ENCODE measurements at places on chromosomes 12 and 14. TPM values are rescaled to one million over a fixed set of nuclear protein-coding genes. Genes with fewer than 3 reads are reported as not detected.

The KRT8 gene
- total RNA-seq = not detected

The KRT71 gene
- total RNA-seq = not detected

The CPNE6 gene
- 0.14 TPM for total RNA-seq

The NR1H4 gene
- not detected for total RNA-seq

The TMEM30B gene
- total RNA-seq = 1.4 TPM

The KLHL33 gene
- total RNA-seq = 3.6 TPM

The RNASE1 gene
- 2.8 TPM for total RNA-seq

The RASAL1 gene
- total RNA-seq = 2.3 TPM

The ADAMTS20 gene
- total RNA-seq = not detected

The DPY19L2 gene
- total RNA-seq = 8.7 TPM

The SLC2A14 gene
- total RNA-seq = 0.11 TPM

The PPFIA2 gene
- not detected for total RNA-seq

The KRT79 gene
- not detected for total RNA-seq

The RNASE3 gene
- not detected for total RNA-seq

Data from activated naive CD8-positive, alpha-beta T cell treated with anti-CD3 and anti-CD28 coated beads, Interleukin-2, amount 10 ng/mL, durations not matched to agents 7 days and 5 days (primary cell).